GM23248 (cell line): ENCODE measurements at places on chromosomes 3 and 15. TPM values are rescaled to one million over a fixed set of nuclear protein-coding genes. Genes with fewer than 3 reads are reported as not detected.

DNA sequence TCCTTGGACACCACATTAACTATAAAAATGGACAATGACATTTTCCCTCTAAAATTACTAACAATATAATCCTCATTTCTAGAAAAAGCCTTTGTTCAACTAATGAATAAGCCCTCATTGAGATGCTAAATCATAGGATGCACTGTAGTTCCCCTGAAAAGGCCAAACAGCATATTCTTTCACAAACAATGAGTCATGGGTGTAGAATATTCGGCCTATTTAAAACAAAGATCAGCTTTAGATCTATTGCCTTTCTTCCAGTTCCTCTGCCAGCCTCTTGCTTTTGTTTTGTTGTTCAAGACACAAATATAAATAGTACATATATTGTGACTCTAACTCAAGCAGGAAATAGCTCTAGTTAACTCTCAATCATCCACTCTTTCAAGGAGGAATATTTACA lies 82.5 kb downstream of the ADAM10 start:
- peaks cover 17% of the 10 kb centered on the region for H3K36me3 ChIP-seq
- no peak overlapping the region for H3K4me3 ChIP-seq
- no peak overlapping the region for H3K27ac ChIP-seq
- H3K27me3 ChIP-seq: no peaks in the 10 kb centered on the region

- no peak overlapping the region for H3K4me3 ChIP-seq
- no peaks in the 10 kb centered on the region for H3K36me3 ChIP-seq
- H3K27ac ChIP-seq: no peak overlapping the region
- no peaks in the 10 kb centered on the region for H3K27me3 ChIP-seq
- DNase-seq: peak; percentile 35
Observed at GRCh38 chr3:189143321-189143720, 28.4 kb upstream of the TPRG1 start.

- H3K36me3 ChIP-seq: no peaks in the 10 kb centered on the region
- H3K27me3 ChIP-seq: no peaks in the 10 kb centered on the region
- no peak overlapping the region for H3K27ac ChIP-seq
- H3K4me3 ChIP-seq: no peak overlapping the region
Observed at GRCh38 chr3:55725681-55726500, 238.8 kb upstream of the WNT5A start.

- DNase-seq: peak; percentile 80
- peak overlapping the region; percentile 66 for H3K27ac ChIP-seq
- no peaks in the 10 kb centered on the region for H3K36me3 ChIP-seq
- peaks cover 44% of the 10 kb centered on the region for H3K4me1 ChIP-seq
- H3K4me3 ChIP-seq: no peak overlapping the region
Observed at GRCh38 chr3:43726521-43726920, 35.8 kb downstream of the ABHD5 start.

DNA sequence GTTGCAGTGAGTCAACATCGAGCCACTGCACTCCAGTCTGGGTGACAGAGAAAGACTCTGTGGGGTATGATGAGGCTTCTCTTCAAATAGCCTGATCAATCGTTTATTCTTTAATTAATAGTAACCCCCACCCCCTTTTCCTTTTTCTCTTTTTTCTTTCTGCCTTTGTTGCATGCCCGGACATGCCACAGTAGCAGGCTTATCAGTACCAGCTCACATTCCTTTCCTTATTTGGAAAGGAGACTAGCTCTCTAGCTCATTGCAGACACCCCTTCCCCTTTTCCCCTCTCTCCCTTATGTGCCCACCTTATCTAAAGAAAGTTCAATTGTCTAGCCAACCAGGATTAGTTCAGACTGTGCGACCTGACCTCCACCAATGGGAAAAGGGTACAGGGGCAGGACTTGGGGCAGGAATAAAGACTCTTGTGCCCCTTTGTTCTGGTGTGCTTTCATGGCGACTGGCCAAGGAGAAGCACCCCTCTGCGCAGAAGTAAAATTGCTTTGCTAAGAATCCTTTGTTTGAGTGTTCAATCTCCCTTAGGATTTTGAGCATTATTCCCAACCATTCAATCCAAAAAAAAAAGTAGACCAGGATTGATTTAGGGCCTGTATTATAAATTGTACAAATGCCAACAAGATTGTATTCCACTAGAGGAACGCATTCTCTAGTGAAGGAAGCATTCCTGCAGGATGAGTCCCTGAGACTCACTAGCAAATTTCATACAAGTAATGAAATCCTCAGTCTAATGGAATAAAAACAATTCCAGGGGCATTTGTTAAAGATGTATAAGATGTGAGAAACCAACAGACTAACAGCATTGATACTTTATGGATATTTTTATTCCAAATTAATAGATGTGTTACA lies 95.8 kb upstream of the SNRPN start:
- no peaks in the 10 kb centered on the region for H3K36me3 ChIP-seq
- H3K4me1 ChIP-seq: no peaks in the 10 kb centered on the region
- H3K27me3 ChIP-seq: no peaks in the 10 kb centered on the region
- H3K4me3 ChIP-seq: no peak overlapping the region
- DNase-seq: peak; percentile 11
- H3K27ac ChIP-seq: no peak overlapping the region

DNA sequence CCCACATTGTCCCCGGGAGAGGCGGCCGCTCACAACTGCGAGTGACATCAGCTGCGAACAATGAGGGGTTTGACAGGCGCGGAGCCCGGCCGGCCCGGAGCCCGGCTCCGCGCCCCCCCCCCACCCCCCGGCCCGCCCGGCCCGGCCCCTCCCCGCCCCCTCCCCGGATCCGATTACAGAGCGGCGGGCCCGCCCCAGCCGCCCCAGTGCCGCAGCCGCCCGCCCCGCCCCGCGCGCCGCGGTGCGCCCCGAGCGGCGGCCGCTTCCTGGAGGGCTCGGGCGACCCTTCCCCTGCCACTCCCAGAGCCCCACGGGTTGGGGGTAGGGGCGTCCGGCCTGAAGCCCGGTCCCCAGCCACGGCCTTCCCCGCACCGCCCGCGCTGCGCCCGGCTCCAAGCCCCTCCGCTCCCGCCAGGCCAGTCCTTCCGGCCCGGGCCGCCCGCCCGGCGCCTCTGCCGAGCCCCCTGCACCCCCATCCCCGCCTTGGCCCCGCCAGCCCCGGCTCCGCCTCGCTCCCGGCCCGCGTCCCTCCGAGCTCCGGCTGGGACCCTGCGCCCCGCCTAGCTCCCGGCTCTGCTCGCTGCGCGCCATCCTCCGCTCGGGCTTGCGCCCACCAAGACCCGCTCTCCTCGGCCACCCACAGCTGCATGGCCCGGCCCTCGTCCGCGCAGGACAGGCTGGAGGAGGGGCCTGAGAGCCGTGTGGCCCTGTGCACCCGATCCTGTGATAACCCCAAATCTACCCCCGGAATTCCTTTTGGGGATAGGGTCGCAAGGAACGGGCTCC lies at the start of gene PCBP4:
Gene PCBP4, minus strand, starts transcription at position 71 of the 786 bp plus-strand sequence. CDS start 6,214 bp downstream, outside the sequence.
- H3K27ac ChIP-seq: peak within 1 kb of the TSS; percentile 58
- peak; percentile 70 for DNase-seq
- H3K27me3 ChIP-seq: no peaks in the 10 kb centered on the region
- H3K4me1 ChIP-seq: 0 out of 2 replicates have a peak, but pooled peaks cover 6% of the 10 kb centered on the region

- H3K36me3 ChIP-seq: no peaks in the 10 kb centered on the region
- peak; percentile 84 for DNase-seq
- H3K4me3 ChIP-seq: no peak overlapping the region
- H3K4me1 ChIP-seq: 0 out of 2 replicates have a peak, but pooled peaks cover 5% of the 10 kb centered on the region
- H3K27me3 ChIP-seq: no peaks in the 10 kb centered on the region
Observed at GRCh38 chr15:57609805-57610529, 18.3 kb downstream of the MYZAP start.

DNA sequence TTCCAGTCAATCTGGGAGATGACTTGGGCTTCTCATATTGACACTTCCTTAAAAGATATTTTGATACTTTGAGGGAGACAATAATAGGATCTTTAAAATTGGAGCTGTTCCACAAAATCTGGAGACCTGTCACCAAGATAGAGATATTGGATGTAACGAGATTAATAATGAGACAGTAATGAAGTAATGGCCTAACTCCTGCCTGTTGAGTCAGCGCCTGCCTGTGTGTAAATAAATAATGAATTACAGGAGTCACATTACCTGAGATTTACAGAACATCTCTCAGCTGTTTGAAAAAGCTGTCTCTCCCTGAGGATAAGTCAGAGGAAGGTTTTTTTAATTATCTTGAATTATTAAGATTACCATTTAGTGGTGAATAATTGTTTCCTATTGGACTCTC lies 43.8 kb upstream of the MITF start:
- H3K36me3 ChIP-seq: no peaks in the 10 kb centered on the region
- no peak for DNase-seq
- no peak overlapping the region for H3K27ac ChIP-seq
- peaks cover 8% of the 10 kb centered on the region; the same call in 1 of the 2 replicates for H3K4me1 ChIP-seq

GRCh38 chr3:157420606-157421130 lies 16.0 kb upstream of the PTX3 start:
- H3K27me3 ChIP-seq: no peaks in the 10 kb centered on the region

GRCh38 chr15:85757073-85757938 lies 37.4 kb downstream of the KLHL25 start:
- H3K36me3 ChIP-seq: no peaks in the 10 kb centered on the region
- H3K27me3 ChIP-seq: no peaks in the 10 kb centered on the region
- no peak for DNase-seq
- H3K4me3 ChIP-seq: no peak overlapping the region

DNA sequence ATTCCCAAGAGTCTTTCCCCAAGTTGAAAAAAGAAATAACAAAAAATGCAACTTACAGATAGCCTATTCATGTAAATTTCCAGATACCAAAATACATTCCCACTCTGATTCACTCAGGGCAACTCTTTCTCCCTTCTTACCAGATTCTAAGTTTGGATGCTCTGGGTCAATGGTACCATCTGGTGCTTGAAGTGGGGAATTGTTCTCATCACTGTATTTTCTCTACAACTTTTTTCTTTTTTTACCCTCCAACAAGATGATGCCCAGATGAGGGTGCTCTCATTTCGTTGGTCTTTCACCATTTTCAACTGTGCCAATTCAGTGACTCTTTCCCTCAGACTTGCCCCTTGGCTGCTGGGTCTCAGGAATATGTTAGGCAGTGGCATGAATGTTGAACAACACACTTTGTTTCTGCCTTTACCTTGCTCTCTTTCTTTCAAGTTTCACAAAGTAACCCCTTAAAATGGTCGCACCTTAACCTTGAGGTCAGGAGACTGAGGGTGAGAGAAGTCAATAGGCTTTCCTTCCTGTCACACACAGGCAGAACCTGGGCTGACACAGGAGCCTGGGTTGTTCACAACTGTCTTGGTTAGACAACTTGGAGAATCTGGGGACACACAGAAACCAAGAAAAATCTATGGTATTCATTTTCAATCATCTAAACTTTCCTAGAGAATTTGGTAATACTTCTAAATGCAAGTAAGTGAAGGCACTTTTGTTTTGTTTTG lies 330.7 kb upstream of the SLCO3A1 start:
- peaks cover 12% of the 10 kb centered on the region for H3K27me3 ChIP-seq
- peak; percentile 79 for DNase-seq
- H3K27ac ChIP-seq: peak overlapping the region; percentile 67
- peak overlapping the region; percentile 23; the same call in 1 of the 2 replicates for H3K4me3 ChIP-seq
- H3K4me1 ChIP-seq: peaks cover 31% of the 10 kb centered on the region
- H3K36me3 ChIP-seq: no peaks in the 10 kb centered on the region

- DNase-seq: peak; percentile 35
- H3K27me3 ChIP-seq: no peaks in the 10 kb centered on the region
Observed at GRCh38 chr15:34154725-34155204, 52.9 kb downstream of the PGBD4 start.

DNA sequence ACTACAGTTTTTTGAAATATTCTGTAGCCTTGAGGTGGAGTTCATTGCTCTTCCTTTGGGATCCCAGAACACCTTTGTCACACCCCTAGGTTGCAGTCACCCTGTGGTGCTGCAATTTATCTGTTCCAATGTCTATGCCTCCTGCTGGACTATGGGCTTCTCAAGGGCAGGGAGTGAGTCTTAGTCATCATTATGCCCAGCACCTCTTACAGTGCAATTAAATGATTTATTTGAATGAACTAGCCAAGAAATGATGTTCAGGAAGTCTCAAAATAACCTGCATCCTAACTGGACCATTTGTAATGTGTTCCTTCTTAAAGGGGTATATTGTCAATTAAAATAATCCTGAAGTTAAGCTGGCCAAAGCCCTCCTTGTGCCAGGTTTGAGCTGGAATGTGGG lies 28.5 kb downstream of the SHC4 start:
- no peaks in the 10 kb centered on the region for H3K27me3 ChIP-seq
- peaks cover 48% of the 10 kb centered on the region for H3K4me1 ChIP-seq
- H3K27ac ChIP-seq: peak overlapping the region; percentile 93
- no peak for DNase-seq
- no peaks in the 10 kb centered on the region for H3K36me3 ChIP-seq

DNA sequence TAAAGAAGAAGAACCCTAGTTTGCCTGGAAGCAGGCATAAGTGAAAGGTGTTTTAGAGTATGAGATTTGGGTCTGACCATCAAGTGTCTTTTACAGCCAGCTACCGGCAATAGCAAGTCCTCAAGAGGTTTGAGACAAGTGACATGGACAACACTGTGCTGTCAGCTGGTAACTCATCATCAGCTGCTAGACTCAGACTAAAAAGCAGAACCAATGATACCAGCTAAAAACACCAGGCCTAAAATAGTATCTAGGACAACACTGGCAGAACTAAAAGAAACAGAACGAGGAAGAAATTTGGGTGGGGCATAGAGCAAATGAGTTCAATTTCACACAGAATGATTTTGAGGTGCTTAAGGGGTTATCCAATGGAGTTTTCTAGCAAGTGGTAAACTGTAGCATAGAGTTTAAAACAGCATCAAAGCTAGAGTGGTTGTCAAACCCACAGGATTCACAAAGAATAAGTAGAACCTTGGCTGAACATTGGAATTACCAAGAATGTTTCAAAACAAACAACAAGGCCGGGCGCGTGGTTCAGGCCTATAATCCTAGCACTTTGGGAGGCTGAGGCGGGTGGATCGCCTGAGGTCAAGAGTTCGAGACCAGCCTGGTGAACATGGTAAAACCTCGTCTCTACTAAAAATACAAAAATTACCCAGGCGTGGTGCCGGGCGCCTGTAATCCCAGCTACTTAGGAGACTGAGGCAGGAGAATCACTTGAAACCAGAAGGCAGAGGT lies 3.9 kb downstream of the CIAO2A start:
- H3K27ac ChIP-seq: no peak overlapping the region
- no peaks in the 10 kb centered on the region for H3K27me3 ChIP-seq
- peaks cover 8% of the 10 kb centered on the region; the same call in 1 of the 2 replicates for H3K4me1 ChIP-seq
- no peak overlapping the region for H3K4me3 ChIP-seq

DNA sequence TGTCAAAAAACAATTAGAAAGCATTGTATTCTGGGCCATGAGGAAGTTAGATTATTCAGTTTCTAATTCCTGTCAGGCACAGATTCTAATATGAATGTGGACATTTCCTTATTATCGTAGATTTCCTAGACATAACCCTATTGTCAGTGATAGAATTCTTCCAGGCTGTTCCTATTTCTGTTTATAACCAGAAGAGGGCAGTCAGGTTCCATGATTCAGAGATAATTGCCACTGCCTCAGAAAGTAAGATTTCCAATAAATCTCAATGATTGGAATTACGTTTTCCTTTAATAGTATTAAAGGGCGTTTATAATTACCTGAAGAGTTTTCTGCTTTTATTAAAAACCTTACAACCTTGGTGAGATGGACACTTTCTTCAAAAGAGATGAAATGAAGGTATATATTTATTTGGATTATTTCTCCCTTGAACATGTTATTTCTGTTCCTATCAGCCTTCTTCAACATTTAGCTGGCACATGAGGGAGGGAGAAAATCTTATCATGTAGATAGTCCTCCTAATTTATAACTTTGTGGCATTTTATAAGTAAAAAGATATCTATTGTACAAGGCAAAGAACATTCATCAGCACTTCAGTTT lies 439.2 kb downstream of the MCTP2 start:
- H3K4me1 ChIP-seq: 0 out of 2 replicates have a peak, but pooled peaks cover 5% of the 10 kb centered on the region
- H3K36me3 ChIP-seq: no peaks in the 10 kb centered on the region
- no peaks in the 10 kb centered on the region; the same call in none of the 2 replicates for H3K27me3 ChIP-seq
- peak; percentile 60 for DNase-seq
- no peak overlapping the region for H3K4me3 ChIP-seq
- no peak overlapping the region for H3K27ac ChIP-seq

The ITIH4 gene
- total RNA-seq: 0.11 TPM in 1 of 2 replicates, not detected in the other

The GPR15 gene
- total RNA-seq: not detected in 2 replicates

The RAB5A gene
- total RNA-seq: 56.5 and 94.9 TPM in 2 replicates

The ZSCAN29 gene
- 11.6 and 18.7 TPM in 2 replicates for total RNA-seq

The GRIP2 gene
- 0.11 TPM in 1 of 2 replicates, not detected in the other for total RNA-seq

The COL6A5 gene
- not detected in 2 replicates for total RNA-seq

The SUSD5 gene
- total RNA-seq: 0.11 and 0.13 TPM in 2 replicates
